Immature natural killer cell (primary cell): ENCODE measurements at places on chromosomes 12 and 14. TPM values are rescaled to one million over a fixed set of nuclear protein-coding genes. Genes with fewer than 3 reads are reported as not detected.

The NOVA1 gene
- not detected for polyA plus RNA-seq

The SCNN1A gene
- polyA plus RNA-seq = not detected

The STAT2 gene
- 78.1 TPM for polyA plus RNA-seq

The TMEM179 gene
- polyA plus RNA-seq = not detected

The NXPH4 gene
- polyA plus RNA-seq = not detected

The TCL1A gene
- 1.2 TPM for polyA plus RNA-seq

The ART4 gene
- polyA plus RNA-seq = not detected

The SLC41A2 gene
- 0.37 TPM for polyA plus RNA-seq

The FGF23 gene
- polyA plus RNA-seq = not detected

DNA sequence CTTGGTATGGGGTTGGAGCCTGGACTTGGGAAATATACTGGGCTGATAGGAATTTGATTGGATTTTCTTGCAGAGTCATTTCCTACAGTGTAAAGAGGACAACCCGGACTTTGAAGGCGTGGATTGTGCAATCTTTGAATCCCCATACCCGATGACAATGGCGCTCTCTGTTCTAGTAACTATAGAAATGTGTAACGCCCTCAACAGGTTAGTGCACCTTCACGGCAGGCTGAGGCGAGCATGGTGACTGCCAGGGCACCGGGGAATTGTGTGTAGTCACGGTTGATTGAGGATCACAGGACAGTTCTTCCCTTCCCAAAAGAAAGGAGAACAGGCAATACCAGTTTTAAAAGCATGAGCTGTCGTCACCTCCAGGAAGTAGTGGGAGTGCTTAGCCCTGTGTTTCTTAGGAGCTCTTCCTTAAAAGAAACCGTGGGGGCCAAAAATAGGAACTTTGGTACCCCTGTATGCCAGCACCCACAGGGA lies 58.3 kb downstream of the ANAPC7 start:
- H3K27ac ChIP-seq = no peak overlapping the region
- DNase-seq = no peak
- peaks cover 25% of the 10 kb centered on the region for H3K36me3 ChIP-seq

DNA sequence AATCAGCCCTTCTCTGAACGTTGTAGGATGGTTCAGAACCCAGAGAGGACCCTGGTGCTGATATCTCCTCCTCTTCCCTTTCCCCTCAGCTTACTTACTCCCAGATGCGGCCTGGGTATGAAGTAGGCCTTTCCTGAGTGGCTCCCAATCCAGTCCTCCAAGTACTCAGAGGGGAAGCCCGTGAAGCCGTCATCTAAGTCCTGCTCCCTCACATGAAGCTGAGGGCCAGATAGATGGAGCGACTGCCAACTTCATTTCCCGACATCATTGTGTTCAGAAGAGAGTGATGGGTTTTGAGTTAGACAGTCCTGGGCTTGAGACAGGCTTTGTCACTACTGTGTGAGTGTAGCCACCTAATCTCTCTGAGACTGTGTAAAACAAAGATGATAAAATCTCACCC lies 2.7 kb downstream of the APOLD1 start:
- no peak for DNase-seq
- peak overlapping the region; percentile 70 for H3K4me3 ChIP-seq
- no peak overlapping the region for H3K27ac ChIP-seq
- peaks cover 27% of the 10 kb centered on the region for H3K4me1 ChIP-seq

DNA sequence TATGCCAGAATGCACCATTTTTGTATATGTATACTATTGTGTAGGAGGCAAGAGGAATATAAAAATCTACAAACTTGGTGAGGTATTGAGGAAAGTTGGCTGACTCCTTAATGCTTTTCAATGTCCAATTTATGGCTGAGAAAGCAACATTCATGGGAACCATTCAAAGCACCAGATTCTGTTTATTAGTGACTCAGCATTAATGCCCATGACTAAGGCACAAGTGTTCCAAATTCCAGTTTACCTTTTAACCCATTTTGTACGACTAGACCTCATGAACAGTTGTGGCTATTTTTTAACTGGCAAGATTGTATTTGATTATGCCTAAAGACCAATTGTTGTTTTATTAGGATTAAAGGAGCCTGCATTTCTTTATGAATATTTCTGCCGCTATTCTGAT lies 375.4 kb upstream of the ATP2B1 start:
- H3K4me1 ChIP-seq = no peaks in the 10 kb centered on the region
- H3K36me3 ChIP-seq = no peaks in the 10 kb centered on the region
- no peak overlapping the region for H3K27ac ChIP-seq
- no peak for DNase-seq
- H3K27me3 ChIP-seq = no peaks in the 10 kb centered on the region
- H3K4me3 ChIP-seq = no peak overlapping the region

- no peak overlapping the region for H3K4me3 ChIP-seq
- no peak overlapping the region for H3K27ac ChIP-seq
- H3K36me3 ChIP-seq = peaks cover 3% of the 10 kb centered on the region
- DNase-seq = no peak
- H3K4me1 ChIP-seq = no peaks in the 10 kb centered on the region
Observed at GRCh38 chr14:41642367-41642766, 35.7 kb downstream of the LRFN5 start.

GRCh38 chr14:102565331-102565887 lies 27.0 kb upstream of the RCOR1 start:
- H3K4me3 ChIP-seq = no peak overlapping the region
- H3K36me3 ChIP-seq = no peaks in the 10 kb centered on the region
- H3K27me3 ChIP-seq = peaks cover 3% of the 10 kb centered on the region
- DNase-seq = no peak

GRCh38 chr12:51721282-51721940 lies 127.1 kb downstream of the FIGNL2 start:
- H3K4me3 ChIP-seq = no peak overlapping the region
- H3K27ac ChIP-seq = no peak overlapping the region
- H3K36me3 ChIP-seq = peaks cover 4% of the 10 kb centered on the region
- peaks cover 9% of the 10 kb centered on the region for H3K27me3 ChIP-seq

GRCh38 chr12:13102461-13103195 lies 839 bp downstream of the GSG1 start:
- H3K36me3 ChIP-seq = no peaks in the 10 kb centered on the region
- H3K4me1 ChIP-seq = peaks cover 34% of the 10 kb centered on the region
- H3K4me3 ChIP-seq = peak overlapping the region; percentile 92

- H3K4me1 ChIP-seq = peaks cover 13% of the 10 kb centered on the region
- peaks cover 16% of the 10 kb centered on the region for H3K36me3 ChIP-seq
- no peak overlapping the region for H3K4me3 ChIP-seq
- peak overlapping the region; percentile 22 for H3K27ac ChIP-seq
- no peak for DNase-seq
Observed at GRCh38 chr14:86086962-86087361, 557.0 kb downstream of the FLRT2 start.

DNA sequence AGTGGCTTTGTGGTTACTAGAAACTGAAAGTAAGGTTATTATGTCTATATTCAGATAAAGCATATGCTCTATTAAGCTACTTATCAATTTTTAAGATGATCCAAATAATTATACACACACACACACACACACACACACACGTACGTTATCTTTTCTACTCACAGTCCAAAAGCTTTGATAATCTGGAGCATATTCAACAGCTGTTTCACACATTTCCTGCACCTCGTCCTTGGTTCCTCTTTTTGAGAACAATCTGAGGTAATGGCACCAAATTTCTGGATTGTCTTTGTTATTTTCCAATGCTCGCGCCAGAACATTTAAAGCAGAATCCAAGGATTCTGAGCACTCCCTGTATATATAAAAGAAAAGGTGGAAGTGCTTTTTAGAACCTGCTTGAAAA lies 37.5 kb downstream of the ZFC3H1 start:
- H3K27me3 ChIP-seq = no peaks in the 10 kb centered on the region
- no peak overlapping the region for H3K4me3 ChIP-seq
- H3K36me3 ChIP-seq = peaks cover 22% of the 10 kb centered on the region
- H3K4me1 ChIP-seq = peaks cover 19% of the 10 kb centered on the region
- H3K27ac ChIP-seq = peak overlapping the region; percentile 39

DNA sequence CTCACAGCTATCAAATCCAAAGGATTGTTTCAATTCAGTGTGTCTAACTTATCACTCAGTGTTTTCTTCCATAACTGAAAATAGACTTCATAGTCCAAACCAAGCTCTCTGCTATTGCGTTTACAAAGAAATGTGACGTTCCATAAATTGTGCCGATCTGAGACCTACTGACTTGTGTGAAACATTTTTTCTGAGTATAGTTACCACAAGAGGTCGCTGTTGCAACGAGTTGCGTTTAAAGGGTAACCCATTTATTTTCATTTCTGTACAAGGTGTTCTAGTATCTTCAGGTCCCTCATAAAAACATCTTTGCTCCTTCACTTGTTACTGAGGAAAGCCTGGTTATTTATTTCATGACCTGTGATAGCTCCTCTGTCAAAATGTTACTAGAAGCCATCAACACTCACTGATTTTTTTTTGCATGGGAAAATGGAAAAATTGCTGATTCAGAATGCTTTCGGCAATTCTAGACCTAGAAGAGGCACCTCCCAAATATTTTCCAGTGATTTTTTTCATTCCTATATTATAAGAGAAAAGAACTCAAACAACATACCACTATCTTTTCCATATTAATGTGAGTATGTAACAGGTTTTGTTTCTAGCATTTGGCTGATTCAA lies 60.9 kb upstream of the OR4E1 start:
- H3K36me3 ChIP-seq = no peaks in the 10 kb centered on the region
- H3K4me1 ChIP-seq = peaks cover 5% of the 10 kb centered on the region
- H3K27me3 ChIP-seq = peaks cover 18% of the 10 kb centered on the region
- peak overlapping the region; percentile 36 for H3K4me3 ChIP-seq
- H3K27ac ChIP-seq = no peak overlapping the region

GRCh38 chr14:85079842-85080730 lies 449.9 kb upstream of the FLRT2 start:
- no peaks in the 10 kb centered on the region for H3K36me3 ChIP-seq
- no peaks in the 10 kb centered on the region for H3K27me3 ChIP-seq
- H3K27ac ChIP-seq = no peak overlapping the region

DNA sequence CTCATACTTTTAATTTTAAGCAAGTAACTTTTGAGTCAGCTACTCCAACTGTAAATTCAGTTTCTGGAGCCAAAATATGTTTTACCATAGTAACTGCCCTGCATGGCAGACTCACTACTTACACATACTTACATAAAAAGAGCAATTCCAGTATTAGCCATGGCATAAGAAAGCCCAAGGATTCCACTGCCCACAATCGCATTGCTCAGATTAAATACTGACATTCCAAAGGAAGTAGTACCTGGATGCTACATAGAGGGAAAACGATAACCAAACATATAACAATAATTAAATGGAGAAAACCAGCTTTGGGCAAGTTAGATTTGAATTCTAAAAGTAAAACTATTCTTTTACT lies 2.2 kb downstream of the SLC38A2 start:
- peaks cover 40% of the 10 kb centered on the region for H3K27me3 ChIP-seq
- H3K27ac ChIP-seq = peak overlapping the region; percentile 99
- peaks cover 7% of the 10 kb centered on the region for H3K36me3 ChIP-seq
- DNase-seq = no peak
- H3K4me3 ChIP-seq = peak overlapping the region; percentile 99

GRCh38 chr12:93078059-93078458 lies 149.0 kb upstream of the EEA1 start:
- no peak for DNase-seq
- H3K4me3 ChIP-seq = no peak overlapping the region
- H3K4me1 ChIP-seq = no peaks in the 10 kb centered on the region
- H3K36me3 ChIP-seq = no peaks in the 10 kb centered on the region
- H3K27me3 ChIP-seq = peaks cover 5% of the 10 kb centered on the region
- H3K27ac ChIP-seq = no peak overlapping the region

DNA sequence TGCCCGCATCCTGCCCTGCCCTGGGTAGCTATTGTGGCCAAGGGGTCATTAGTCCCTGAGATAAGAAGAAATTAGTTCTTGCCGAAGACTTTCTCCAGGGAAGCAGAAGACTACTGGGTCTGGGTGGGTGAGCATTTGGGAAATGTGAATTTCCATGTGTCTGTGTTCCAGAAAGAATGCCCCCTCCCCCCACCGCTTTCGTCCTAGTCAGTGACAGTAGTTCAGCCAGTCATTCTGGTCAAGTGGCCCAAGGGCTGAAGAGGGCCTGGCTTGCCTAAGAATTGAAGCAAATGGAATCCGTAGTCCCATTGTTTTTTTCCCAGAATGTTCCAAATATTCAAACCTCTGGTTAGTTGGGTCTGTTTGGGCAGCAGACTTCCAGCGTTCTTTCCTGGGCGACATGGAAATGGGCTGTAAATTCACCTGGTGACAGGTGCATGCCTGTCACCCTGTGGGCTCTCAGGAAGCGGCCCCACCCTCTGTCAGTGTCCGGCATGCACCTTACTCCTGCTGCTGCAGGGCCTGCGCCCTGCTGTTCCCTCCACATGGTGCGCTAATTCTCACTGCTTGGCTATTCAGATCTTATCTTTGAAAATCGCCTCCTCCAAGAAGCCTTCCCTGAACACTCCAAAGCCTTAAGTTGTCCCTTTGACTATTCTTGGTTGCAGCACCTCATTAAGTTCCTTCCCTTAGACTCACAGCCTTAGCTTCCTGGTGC lies 1.4 kb upstream of the RFLNA start:
- peaks cover 3% of the 10 kb centered on the region for H3K27me3 ChIP-seq
- no peaks in the 10 kb centered on the region for H3K36me3 ChIP-seq
- no peak overlapping the region for H3K27ac ChIP-seq
- H3K4me1 ChIP-seq = no peaks in the 10 kb centered on the region
- H3K4me3 ChIP-seq = no peak overlapping the region

- peaks cover 13% of the 10 kb centered on the region for H3K27me3 ChIP-seq
- no peak for DNase-seq
- H3K4me3 ChIP-seq = no peak overlapping the region
- no peak overlapping the region for H3K27ac ChIP-seq
Observed at GRCh38 chr14:25102788-25103187, 52.8 kb upstream of the STXBP6 start.

DNA sequence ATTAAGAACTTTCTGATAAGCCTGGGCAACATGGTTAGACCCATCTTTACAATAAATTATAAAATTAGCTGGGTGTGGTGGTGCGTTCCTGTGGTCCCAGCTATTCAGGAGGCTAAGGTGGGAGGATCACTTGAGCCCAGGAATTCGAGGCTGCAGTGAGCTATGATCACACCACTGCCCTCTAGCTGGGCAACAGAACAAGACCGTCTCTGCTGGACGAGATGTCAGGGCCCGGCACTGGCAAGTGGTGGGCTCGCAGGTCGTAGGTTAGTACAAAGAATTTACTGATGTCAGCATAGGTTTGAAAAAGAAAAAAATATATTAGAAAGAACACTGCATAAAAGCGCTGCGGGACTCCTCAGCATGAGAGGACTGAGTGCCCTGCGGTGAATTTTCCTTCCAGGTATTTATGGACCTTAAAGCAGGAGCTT lies 15.7 kb upstream of the VSIG10 start:
- H3K27ac ChIP-seq = no peak overlapping the region
- H3K27me3 ChIP-seq = peaks cover 4% of the 10 kb centered on the region
- no peak for DNase-seq
- no peaks in the 10 kb centered on the region for H3K36me3 ChIP-seq
